ENCODE measurements at places on chromosomes 7 and 10.

GRCh38 chr7:151782598-151783448 lies 94.1 kb downstream of the PRKAG2 start:
- DNase-seq: peak; percentile 23

DNA sequence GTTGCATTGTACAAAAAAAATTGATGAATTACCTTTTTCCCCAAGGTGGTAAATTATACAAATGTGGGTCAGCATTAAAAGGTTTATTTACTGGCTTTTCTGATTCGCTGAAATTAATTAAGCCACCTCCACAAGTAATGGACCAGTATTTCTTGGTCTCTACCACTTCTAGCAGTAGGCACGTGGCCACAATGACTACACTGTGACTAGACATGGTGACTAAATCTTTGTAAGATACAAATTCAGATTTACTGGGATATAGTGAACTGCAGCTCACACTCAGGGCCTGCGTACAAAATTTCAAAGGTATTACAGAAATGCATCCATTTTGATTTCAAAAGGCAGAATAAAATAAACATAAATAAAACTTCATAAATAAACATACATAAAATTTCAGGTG lies 10.9 kb downstream of the HPSE2 start:
- no peak for DNase-seq

DNA sequence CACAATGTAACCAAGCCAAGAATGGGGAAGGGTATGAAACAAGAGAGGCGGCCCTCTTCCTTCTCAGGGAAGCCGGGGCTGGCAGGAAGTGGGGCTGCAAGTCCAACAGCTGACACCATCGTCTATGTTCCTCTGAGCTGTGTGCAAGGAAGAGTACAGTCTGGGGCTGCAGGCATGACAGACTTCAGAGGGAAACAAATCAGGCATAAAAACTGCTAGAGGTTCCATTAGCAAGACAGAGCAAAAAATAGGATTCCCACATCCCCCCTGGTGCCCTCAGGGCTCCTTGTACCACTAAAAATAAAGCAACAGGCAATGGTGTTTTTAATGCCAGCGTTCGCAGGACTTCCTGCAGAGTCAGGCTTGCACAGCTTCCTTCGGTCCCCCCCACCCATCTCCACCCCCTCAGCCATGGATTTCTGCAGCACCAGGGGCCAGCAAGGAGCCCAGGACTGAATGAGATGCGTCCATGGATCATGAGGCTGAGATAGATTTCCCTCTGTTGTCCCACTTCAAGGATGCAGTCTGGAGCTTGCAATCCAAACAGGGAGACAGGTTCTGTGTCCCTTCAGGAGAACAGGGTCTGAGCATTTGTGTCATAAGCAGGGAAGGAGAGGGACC lies 34.6 kb downstream of the KCNMA1 start:
- DNase-seq: no peak

GRCh38 chr10:48901319-48901718 lies 38.3 kb downstream of the LRRC18 start:
- DNase-seq: no peak

GRCh38 chr7:151406886-151407583 lies 2.8 kb downstream of the WDR86 start:
- DNase-seq: no peak

DNA sequence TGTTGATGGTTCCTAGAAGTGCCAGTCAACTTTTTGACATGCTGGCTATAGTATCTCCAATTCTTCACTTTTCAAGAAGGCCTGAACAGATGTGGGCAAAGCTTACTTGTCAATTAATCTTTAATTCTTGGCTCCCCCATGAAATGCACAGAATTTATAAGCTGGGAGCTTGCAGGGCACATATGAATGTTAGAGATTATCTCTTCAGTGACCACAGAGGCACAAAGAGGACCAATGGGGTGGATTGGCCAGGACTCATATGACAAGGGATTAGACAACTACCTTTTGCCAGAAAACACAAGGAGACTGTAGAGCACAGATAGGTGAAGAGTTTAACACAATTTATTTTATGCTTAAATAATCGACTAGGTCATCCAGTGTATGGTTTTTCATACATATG lies 121.7 kb upstream of the CCDC6 start:
- no peak for DNase-seq

DNA sequence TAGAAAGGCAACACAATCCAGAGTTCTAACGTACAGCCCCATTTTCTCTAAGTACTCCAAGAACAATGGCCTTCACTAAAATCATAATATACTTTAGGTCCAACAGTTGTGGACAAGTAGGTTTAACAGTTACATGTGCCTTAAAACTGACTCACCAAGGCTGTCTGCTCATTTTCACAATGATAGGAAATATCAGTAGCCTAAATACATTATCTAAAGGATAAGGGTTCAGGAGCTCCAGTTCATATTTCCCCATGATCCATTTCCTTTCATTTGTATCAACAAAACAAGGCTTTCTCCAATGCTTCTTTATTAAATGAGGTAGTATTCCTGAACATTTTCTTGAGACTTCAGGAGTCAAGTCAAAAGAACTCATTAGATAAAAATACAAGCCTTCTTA lies 164.0 kb downstream of the SLC25A13 start:
- DNase-seq: no peak

DNA sequence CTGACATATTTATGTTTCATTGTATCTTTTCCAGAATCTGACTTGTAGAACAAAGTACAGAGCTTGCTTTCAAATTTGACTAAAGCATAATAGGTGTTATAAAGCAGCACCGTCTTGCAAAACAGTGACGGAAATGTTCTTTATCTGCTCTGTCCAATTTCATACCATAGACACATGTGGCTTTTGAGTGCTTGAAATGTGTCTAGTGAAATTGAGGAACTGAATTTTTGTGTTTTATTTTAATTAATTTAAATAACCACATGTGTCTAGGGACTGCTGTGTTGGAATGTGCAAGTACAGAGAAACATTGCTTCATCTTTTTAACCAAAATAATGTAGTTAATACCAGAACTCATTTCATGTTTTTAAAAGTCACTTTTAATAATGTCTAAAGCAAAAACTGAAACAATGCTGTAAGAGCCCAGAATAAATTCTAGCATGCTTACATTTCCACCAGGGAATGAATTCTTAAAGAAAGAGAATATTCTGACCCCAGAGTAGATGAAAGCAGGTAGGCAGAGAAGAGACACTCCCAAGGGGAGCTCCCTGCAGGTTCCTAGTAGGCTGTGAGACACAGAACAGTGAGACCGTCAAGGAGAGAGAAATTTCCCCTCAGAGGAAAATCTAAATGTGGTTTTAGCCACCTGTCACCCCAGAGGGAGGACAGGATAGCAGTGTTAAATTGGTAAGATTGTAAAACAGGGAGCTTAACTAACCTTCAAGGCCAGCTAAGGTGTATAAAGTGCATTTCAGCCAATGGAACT lies 175.3 kb upstream of the KMT2E start:
- DNase-seq: no peak

DNA sequence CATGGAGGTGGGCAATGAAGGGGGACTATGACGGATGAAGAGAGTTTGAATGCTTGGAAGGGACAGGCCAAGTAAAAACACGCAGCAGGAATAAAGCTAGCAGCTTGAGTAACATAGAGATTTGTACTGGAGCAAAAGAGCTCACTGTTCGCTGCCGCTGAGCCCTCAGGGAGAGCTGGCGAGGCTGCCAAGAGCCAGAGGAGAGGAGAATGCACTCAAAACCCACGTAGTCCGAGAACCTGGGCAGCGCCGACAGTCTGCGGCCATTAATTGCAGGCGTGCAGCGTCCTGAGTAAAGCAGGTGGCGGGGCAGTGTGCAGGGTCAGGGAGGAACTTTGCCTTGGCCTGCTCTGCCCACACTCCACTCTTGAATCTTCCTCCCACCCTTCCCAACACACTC lies 68.2 kb downstream of the SLC37A3 start:
- peak; percentile 11 for DNase-seq

DNA sequence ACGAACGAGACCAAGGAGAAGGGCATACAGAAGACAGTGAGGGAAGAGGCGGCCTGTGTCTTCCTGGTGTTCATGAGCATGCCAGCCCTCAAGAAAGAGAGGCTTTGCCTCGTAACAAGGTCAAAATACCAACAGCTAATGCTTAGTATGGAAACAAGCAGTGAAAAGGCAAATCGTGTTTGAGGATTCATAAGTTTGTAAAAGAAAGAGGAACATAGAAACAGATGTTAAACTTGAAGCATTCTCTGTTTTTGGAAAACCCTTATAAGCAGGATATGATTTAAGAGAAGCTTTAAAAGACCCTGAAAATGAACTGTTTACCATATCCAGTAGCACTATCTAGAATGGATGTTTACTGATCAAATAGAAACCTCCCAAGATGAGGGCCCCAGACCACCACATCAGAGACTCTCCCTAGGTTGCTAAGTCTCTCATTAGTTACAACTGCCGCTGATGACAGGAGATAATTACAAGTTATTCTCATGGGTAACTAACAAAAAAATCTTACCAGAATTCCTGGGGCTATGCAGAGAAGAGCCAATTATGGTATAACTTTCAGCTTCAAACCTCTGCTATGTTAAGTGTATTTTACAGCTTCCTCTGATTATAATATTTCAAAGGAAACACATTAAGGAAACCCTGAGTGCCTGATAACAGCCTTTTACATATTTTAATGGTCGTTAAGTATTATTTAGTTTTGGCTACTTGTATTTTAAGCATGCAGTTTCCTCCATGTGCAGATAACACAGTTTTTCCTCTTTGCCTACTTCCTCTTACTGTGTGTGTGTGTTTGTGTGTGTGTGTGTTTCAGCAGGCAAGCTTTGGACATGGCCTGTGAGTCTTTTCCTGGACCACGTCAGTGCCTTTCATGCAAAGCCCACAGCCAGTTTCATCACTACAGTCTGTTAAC lies 17.9 kb downstream of the JCAD start:
- DNase-seq: no peak

DNA sequence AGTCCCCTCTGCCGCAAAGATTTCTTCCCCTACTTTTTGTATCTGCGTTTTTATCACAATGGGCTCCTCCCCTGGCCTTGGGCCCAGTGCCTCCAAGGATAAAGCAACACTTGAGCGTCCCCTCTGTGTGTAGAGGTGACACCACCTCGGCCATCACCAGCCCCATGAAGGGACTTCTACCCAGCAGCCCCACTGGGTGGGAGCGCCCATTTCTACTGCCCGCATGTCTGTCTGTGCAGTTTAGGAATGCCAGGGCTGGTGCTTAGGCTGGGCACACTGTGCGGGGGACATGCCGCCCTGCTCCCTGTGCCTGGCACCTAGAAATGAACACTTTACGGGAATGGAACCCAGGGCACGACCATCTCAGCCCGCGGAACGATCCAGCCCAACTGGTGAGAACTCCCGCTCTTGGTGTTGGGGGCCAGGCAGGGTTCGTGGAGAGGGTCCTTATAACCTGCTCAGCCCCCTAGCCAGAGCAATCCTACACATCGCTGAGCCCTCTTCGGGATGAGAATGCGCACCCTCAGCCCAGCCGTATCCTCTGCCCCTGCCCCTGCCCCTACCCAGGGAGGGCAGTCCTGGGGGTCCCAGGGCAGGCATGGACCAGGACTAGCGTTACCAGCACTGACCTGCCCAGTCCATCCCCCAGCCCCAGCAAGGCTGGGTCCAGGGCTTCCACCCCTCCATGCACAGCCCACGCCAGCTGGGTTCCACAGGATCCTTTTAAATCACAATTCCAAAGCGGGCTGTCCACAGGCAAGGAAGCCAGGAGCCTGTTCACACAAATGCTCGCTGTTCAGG lies 12.8 kb downstream of the CRYGN start:
- DNase-seq: no peak

DNA sequence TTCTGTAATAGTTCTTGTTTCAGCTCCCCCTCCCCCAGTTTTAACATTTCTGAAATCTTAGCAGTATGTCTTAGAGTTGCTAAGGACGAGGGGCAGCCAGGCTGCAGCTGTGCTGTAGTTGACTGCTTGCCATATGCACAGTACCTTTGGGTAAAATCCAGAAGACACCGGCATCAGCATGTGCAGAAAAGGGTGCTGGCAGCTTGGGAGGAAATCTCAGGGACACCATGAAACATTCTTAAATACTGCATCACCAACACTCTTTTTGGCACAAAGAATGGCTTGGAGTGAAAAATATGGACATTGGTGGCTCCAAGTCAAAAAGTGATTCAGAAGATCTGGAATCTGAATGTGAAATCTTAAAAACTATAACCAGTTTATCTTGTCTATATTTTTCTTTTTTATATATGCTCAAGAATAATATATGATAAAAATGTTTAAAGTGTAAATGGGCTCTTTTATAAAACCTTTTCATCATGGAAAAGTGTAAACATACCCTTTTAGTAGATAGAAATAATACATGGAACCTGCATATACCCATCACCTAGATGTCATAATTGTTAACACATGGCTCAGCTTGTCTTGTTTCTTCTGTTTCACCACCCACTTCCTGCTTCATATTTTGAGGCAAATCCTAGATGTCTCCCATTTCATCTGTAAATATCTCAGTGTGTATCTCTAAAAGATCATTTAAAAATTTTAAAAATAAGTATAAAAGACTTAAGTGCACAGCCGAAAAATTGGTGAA lies 34.4 kb upstream of the ARMS2 start:
- no peak for DNase-seq

DNA sequence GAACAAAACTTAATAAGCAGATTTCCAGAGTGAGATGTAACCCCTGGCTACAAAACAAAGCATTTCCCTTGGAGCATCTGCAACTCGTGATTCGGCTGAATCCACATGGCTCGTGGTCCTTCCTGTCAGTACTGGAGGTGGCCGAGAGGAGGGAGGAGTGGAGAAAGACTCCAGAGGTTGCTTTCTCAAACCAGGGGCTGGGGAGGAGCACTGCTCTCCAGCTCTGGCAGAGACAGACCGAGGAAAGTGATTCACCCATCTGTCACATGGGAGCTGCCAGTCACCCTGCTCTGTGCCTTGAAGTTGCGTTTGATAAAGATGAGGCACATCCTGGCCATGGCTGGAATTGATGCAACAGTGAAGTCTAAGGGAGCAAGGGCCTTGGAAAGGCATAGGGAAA lies 72.7 kb downstream of the COL13A1 start:
- DNase-seq: no peak

DNA sequence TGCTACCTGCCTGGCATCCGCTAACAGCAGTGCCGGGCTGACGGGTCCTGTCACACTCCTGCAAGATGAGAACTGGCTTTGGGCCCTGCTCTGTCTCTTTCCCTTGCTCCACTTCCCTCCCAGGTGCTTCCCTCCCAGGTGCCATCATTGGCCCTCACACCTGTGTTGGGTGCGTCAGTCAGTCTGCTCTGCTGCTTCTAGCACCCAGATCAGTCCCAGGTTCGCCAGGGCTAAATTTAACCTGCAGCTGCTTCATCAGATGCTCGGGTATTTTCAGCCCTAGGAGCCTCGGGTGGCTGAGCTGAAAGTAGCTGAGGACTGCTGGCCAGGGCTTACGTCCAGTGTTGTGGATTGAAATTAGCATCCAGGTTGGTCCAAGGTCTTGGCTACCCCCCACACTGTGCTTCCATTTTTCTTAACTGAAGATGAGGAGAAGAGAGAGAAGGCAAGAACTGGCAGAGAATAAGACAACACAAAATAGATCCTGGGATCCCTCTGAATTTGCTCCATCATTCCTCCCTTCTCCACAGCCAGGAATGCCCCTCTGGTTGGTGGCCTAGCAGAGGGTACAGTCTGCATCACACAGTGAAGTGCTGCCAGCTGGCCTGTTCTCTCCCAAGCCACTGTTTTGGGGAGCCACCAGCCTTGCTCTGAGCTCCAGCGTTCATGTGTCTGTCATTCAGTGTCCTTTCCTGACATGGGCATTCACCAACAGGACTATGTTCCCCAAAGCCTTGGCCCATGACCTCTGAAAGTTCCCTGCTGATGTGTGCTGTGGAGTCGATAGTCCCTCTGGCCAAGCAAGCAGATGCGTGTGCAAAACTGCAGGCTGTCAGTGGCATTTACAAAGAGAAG lies 65.9 kb upstream of the SYPL1 start:
- DNase-seq: no peak

Measured in NCI-H1105 treated with DMSO at 0.1 percent for 48 hours (cell line).